ENCODE measurements at places on chromosomes 2 and 18.

- no peak for DNase-seq
These were observed 79.3 kb upstream of the MMADHC start for GRCh38 chr2:149666809-149667320.

DNA sequence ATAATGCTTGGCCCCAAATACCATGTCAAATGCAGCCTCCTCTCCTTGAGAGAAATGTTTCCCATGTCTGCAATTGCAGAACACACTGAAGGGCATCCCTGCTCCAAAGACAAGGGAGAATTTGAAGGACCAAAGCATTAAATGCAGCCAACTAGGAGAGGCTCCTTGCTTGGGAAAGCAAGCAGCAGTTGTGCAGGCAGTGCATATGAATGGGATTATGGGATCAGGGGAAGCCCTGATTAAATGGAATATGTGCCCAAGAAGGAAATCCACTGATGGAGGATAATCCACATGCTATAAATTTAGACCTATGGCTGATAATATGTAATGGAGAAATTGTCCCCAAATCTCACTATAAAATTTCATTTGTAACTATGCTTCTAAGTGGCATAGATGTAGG lies 116.1 kb downstream of the NCKAP5 start:
- DNase-seq = no peak

DNA sequence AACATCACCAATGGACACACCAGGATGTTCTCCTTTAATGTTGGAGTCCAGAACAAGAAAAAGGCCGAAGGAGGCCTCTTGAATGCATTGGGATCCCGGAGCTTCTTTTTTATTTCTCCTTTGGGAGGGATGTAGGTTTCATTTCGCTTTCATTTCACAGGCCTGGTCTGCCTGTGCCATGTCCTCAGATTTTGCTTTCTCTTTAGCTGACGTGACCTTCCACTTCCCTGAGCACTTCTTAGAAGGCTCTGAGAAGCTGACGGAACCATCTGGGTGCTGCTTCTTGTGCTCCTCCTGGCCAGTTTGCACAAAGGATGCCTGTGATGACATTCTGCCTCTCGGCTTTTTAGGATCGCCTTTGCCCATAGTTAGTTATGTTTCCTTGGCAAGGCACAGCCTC lies 15.1 kb upstream of the MBOAT2 start:
- no peak for DNase-seq

DNA sequence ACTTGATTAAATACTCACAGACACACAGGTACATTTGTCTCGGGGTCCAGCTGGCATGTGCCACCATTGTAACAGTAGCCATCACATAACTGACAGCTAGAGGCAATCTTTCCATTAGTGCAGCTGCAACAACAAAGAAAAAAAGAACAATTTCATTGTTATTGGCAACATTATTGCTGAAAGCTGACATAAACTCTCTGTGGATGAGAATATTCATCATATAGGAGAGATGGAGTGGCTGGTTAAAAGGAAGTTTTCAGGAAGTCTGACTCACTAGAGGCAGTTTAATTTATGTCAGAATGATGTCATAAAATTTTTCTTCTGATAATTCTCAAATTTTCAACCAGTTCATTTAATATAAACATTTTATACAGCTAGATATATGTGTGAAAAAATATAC lies 1490.0 kb upstream of the NXPH2 start:
- DNase-seq = no peak

DNA sequence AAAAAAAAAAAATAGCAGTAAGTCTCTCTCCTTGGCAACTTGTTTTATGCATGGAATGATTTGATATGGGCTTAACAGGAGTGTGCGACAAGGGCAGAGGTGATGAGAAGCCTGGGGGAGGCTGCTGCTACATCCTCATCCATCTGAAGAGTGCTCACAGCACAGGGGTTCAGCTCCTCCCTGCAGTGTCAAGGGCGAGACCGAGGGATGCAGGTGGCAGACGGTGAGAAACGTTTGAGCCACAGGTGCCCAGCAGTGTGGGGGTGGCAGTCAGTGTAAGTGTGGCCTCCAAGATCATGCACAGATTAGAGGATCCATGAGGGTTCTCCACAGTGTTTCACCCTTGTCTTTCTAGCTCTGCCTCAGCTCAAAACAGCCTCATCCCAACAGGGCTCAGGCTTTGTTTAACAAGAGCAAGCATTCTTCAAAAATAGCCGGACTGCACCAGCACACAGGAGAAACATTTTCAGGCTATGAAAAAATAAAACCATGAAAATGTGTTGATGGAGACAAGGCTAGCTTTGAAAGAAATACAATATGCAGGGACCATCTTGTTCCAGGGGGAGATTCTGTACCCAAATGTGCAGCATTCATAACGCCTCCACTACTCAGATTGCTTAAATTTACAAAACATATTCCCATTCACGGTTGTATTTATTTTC lies 324.5 kb upstream of the MYT1L start:
- DNase-seq = no peak

- no peak for DNase-seq
These were observed 27.1 kb upstream of the ELOA2 start for GRCh38 chr18:47062471-47062870.
